ENCODE measurements at places on chromosomes 16 and 17.

DNA sequence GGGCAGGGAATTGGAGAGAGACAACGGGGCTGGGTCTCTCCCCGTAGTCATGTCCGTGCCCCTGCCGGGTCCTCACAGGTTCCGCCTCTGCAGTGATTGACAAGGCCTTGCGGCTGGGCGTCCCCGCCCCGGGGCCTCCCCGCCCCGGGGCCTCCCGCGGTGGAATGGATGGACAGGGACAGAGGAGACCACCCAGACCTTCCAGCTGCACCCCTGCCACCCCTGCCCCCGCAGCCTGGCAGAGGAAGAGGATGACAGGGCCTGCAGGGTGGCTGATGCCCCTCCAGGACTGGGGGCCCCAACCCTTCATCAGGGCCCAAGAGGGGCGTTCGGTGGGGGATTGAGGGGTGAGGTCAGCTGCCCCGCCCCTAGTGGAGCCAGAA is 216.4 kb upstream of the CIBAR2 start:
- DNase-seq, result no peak

DNA sequence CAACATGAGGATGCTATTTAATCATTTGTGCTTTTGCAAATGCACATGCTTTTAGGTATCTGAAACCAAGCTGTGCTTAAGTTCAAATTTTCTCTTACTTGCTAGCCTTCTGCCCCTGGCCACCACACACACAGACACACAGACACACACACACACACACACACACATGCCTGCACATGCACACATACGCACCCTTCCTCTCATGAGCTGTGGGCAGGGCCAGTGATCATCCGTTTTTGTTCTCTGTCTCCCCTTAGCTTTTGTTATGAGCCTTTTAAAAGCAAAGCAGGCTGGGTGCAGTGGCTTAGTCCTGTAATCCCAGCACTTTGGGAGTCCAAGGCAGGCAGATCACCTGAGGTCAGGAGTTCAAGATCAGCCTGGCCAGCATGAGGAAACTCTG is 34.2 kb downstream of the CD300LF start:
- no peak for DNase-seq

DNA sequence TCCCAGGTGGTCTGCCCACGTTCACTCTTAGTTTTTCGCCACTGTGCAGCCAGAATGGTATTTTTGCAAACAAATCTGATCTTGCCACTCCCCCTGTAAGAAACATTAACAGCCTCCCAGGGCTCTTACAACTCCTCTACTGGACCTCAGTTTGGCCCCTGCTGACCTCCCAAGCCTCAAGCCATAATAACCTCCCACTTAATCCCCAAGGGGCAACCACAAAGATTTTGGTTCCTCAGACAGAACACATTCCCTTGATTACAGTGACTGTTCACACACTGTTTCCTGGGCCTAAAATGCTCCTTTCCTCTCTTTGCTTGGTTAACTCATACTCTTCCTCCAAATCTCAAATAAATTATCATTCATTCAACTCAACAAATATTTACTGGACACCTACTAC is 21.5 kb upstream of the CD300E start:
- no peak for DNase-seq

GRCh38 chr16:86041807-86042206 is 142.8 kb downstream of the IRF8 start:
- no peak for DNase-seq

DNA sequence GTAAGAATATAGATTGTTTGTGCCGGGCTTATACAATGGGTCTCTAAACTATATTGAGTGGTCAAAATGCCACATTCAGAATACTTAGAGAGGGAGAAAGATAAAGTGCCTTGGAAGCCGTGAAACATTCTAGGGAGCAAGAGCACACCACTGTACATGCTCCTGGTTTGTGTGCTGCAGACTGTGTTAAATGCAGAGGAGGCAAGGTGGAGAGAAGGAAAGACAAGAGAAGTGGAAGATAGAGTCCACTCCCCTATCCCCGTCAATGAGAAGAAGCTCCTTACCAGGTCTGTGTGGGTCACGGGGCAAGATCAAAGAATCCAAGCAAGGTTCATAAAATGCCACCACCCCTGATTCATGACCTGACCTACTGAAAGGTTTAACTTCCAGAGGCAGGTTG is 267.1 kb upstream of the TBX2 start:
- no peak for DNase-seq

DNA sequence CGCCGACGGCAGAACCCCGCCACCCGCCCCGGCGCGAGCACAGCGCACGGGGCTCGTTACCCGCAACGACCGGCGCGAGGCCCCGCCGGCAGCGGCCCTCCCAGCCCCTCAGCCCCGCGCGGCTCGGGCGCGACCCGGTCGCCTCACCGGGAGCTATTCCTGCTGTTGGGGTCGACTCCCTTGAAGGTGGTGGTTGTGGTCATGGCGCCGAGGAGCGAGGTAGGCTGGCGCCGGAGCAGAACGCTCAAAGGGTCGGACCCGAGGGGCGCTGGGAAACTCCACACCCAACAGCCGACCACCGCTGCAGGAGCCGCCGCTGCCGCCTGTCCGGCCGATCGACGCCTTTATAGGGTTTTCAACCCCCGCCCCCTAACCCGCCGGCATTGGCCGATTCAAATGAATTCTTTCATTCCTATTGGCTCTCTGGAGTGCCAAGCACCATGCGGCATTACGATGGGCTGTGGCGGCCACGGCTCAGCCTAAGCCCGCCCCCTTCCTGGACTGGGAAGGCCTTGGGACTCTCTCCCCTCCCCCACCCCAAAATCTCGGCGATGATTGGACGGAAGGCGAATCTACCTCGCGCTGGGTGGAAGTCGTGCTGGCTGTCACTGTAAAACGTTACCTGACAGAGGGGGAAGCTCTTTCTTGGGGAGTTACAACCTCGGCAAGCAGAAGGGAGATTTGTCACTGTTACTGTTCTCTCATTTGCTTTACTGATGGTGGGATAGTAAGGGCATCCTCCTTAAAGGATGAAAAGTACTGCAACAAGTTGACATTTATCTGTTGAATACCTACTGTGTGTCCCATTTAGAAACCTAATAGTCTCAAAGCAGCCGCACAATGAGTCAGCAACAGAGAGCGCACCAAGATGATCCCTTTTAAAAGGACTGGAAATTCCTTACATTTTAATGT is at the start of gene JPT1:
Gene JPT1 (minus strand): TSS at position 318 of the 912 bp plus-strand sequence. CDS start 115 bp downstream, at position 203.
- DNase-seq, result peak; percentile 94

DNA sequence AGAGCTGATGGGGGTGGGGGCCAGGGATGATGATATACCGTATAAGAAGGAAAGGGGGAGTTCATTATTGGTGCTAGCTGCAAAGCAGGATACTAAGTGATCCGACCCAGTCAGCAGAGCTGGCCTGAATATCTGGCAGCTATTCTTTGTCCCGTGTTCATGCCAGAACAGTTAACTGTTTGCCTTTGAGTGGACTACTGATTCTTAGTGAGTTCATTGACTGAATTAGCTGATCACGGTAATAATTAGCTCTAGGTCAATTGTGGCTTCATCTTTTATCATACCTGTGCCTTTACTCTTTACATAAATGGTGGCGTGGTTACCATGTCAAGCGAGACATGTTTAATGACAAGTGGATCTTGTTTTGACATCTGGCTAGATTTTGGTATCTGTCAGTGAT is 5.3 kb downstream of the KPNB1 start:
- no peak for DNase-seq
